Activated T-cell treated with anti-CD3 and anti-CD28 coated beads, Interleukin-2, amount 50 U/mL, for 1 hour (primary cell): ENCODE measurements at places on chromosomes 1 and 21.

GRCh38 chr21:31172328-31172727, 134.1 kb upstream of the KRTAP19-8 start:
- DNase-seq: no peak

DNA sequence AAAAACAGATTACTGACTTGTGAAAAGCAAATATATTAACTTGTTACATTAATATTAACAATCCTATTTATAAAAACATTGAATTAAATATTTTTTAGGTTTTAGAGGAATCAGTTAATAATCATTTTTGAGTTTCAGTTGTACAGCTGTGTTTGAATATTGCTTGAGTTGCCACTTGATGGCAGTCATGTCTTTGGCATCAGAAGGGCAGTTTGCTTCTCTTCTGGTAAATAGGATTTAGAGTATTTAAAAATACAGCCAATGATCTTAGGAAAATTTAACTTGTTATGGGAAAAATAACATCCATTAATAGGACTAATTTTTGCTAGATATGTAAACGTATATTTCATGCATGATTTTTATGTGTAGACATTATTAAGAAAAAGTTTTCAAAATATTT, 234.1 kb downstream of the NCAM2 start:
- DNase-seq: no peak

DNA sequence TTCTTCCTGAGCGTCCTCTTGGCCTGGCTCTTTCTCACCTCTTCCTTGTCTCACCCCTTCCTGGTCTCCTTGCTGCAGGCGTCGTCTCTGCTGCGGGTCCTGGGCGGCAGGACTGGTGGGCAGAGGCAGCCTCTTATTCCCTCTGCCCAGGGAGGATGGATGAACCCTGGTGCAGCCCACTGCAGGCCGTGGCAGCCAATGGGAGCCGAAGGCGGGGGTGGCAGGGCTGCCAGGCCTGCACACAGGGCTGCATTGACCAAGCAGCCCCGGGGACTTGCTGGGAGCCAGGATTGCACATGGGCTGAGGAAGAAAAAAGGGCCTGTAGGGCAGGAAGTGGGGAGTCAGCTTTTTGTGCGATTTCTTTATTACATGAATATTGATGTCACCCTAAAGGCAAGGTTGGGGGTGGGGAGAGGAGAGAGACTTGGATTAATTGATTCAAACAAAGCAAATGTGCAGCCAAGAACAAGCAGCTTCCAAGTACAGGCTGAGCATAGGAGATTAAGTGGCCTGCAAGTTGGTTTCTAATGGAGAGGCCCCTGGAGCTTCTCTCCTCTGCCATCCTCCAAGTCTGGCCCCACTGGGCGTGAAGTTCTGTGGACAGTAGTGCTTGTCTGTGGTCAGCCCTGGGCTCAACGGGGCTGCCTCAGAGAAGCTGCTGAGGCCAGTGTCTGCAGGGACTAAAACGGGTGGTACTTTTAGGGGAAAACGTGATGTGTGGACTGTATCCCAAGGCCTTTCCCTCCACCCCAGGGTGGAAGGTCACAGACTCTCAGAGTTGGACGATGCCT, at the start of gene S100B:
TSS of gene S100B (minus strand) at position 108 of the 792 bp plus-strand sequence. CDS start 2,667 bp downstream, outside the sequence.
- DNase-seq: no peak

- DNase-seq: no peak
Measured at GRCh38 chr1:115041654-115042053, 12.0 kb downstream of the TSHB start.

DNA sequence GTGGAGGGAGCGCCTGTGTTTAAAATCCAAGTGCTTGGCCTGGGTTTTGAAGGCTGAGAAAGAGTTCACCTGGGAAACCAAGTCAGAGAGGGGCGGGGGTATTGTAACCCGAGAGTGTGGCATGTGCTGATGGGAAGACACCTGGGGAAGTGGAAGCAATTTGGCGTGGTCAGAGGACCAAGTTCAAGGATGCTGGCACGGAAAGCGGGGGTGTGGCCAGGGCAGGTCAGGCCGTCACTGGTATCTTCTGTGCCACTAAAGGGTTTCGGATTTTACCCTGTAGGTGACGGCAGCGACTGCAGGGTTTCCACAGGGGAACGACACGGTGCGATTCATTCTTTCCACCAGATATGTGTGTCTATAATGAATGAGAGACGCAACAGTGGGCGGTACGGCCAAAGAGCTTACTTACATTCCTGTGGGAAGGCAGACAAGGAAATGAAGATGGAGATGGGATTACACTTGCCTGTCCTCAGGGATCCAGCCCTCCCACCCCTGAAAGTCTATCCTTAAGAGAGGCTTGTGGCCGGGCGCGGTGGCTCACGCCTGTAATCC, 31.3 kb downstream of the CA6 start:
- DNase-seq: no peak

DNA sequence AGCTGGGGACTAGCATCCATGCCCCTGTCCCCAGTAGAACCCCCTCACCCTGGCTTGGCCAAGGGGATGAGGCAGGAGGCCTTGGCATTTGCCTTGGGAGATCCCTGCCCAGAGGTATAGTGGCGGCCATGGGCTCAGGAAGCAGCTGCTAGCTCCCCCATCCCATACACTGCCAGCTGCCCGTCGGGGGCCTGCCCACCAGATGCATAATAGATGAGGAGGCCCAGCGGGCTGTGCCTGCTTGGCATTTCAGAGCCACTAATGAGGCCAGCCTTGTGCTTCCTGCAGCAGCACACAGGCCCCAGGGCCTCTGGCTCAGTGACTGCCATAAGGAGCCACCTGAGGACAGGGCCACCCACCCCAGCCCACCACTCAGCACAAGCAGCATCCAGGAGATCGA, 23.6 kb downstream of the RAP1GAP start:
- DNase-seq: no peak

DNA sequence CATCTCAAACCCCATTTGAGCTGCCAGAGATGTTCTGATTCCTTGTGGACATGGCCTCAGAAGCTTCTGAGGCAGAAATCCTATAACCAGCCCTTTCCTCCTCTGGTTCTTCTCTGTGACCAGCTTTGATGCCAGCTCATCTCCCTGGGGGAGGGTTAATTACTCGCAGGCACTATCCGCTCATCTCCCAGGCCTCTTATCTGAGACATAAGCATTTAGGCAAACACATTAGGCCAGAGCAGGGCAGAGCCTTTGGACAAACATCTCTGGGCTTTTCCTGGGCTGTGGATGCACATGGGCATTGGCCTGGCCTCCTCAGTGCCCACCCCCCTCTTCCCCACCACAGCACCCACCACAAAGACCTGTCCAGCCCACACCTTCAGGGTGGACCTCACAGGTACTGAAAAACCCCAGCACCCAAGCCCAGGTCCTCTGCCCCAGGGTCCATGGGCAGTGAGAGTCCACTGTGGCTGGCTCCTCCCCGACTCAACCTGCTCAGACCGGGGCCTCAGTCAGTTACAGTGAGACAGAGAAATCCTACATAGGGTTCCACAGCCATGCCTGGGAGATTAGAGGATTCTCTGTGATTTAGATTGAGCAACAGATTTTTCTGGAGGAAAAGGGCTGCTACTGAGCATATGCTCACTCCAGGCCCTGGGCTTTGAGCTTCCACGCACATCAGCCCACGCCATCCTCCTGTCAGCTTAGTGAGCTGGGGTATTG, 26.9 kb downstream of the IGSF21 start:
- no peak for DNase-seq
